ENCODE measurements at places on chromosomes 5 and 9.

GRCh38 chr5:115494570-115495289, 49.8 kb downstream of the FEM1C start:
- no peak for DNase-seq

- DNase-seq = peak; percentile 65
Observed at GRCh38 chr5:79851391-79851863, 139.6 kb downstream of the MTX3 start.

DNA sequence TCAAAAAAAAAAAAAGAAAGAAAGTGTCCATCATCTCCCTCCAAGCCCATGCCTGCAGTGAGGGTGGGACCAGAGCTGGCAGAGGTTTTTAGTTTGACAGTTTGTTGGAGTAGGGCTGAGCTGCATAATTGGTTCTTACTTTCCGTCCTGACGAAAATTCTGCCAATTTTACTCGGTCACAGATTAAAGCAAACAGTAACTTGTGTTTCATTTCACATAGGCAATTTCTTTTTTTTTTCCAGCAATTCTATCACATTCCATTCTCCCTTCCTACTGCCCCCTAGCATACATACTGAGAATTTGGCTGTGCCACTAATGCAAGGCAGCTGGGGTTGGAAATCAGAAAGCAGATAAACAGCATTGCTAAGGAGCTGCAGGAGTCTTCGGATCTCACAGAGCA, 132.4 kb downstream of the FRMD3 start:
- DNase-seq = no peak

DNA sequence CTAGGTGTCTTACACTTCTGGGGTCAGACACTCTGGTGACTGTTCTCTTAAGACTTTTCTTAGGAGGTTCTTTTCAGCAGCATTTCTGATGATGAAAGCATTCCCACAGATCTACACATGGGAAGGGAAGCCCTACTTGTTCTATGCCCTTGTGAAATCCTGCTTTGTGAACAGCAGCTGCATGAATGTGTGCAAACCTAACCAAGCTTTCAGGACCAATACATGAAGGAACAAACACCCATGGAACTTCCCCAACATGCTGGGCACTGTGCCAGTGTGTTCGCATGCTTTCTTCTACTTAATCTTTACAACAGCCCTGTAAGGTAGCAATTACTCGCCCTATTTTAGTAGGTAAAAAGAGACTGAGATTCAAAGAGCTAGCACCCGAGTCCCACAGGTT, 439.9 kb upstream of the KLF4 start:
- no peak for DNase-seq

- DNase-seq = no peak
Observed at GRCh38 chr5:138697720-138698360, 55.4 kb upstream of the CTNNA1 start.

GRCh38 chr5:66795682-66796081, 199.5 kb downstream of the MAST4 start:
- no peak for DNase-seq

DNA sequence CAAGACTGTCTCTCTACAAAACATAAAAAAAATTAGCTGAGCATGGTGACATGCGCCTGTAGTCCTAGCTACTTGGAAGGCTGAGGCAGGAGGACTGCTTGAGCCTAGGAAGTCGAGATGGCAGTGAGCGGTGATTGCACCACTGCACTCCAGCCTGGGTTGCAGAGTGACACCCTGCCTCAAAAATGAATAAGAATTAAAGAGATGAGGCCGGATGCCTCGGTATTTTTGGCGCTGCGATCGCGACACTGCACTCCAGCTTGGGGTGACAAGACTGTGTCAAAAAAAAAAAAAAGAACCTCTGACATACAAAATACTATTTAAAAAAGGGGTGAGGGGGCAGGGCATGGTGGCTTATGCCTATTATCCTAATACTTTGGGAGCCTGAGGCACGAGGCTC, 7.3 kb downstream of the GPBP1 start:
- no peak for DNase-seq

DNA sequence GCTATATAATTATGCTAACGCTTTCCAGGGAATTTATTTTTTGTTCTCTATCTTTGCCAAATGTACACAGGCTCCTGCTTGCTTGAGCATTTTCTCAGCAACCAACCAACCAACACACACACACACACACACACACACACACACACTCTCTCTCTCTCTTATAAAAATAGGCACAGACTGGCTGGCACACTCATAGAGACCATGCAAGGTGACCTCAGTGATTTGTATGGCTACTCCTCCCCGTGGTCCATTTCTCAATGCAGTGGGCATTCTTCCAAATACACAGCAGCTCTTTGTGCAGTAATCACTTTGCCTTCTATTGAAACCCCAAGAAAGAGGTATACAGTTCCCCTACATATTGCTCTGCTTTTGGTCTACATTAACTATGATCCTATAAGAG, 416.0 kb downstream of the MAN2A1 start:
- DNase-seq = peak; percentile 30

GRCh38 chr9:85115473-85115872, 445.9 kb downstream of the NTRK2 start:
- DNase-seq = no peak

GRCh38 chr5:61280761-61281427, 51.2 kb upstream of the ZSWIM6 start:
- no peak for DNase-seq

- DNase-seq = no peak
Observed at GRCh38 chr5:173642191-173642816, 25.9 kb upstream of the BOD1 start.

DNA sequence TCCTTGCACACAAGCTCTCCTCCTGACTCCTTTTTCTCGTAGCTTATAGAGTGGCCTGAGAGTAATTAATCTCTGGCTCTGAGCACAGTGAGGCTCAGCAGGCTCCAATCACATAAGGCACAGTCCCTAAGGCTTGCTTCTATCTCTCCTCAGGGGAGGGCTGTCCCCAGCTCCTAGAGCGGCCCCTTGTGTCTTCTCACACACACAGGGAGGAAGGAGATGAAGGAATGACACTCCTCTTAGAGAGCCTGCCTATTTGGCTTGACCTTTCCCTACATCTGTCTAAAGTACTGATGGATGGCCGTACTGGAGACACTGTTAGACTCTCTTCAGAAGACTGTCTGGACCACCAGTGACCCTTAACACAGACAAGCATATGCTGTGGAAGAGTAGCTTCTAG, 12.9 kb downstream of the TAS2R1 start:
- no peak for DNase-seq

DNA sequence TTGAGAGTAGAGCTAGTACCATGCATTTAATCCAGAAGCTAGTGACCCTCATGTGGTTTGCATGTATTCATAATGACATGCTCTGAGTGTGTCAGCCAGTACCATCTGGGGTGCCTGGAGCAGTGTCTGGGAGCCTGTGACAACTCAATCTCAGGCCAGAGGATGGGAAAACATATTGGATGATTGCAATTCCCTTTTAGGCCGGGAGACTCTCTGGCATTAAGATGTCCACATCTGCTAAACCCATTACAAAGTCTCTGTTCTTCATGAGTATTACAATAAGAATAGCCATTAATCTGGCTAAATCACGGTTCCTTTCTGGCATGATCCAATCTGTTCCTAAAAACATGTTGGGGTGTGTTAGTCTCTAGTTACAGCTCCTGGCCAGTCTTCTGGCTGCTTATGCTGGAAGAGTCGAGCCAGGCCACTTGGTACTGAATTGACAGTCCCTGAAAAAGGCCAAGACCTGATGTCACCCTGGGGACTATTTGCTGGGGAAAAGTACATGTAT, 475.7 kb downstream of the ENC1 start:
- DNase-seq = peak; percentile 71

DNA sequence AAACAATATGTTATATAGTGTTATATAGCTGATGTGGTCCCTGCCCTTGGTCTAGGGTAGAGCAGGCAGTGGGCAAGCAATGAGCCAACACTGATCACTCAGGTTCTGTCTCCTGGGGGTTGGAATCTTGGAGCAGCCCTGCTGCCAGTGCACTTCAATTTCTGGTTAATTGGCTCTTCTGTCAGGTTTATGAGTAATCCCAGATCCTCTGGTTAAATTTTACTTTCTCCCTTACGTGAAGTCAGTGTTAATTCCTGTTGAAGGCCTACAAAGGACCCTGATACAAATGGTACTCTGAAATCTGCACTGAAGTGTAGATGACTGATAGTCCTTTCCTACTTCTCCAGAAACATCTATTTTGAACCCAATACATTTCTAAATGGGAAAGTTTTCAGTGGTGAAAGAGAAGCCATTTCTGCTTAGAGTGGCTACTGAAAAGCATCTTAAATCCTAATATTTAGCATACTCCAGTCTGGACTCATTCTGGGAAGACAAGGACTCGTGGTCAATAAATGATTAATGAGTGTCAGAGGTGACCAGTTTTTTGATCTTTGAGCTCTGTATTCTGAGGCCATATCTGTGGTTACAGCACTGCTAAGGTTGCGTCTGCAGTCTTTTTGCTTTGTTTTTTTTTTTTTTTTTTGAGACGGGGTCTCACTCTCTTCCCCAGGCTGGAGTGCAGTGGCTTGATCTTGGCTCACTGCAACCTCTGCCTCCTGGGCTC, 442.4 kb downstream of the KIF4B start:
- DNase-seq = no peak

DNA sequence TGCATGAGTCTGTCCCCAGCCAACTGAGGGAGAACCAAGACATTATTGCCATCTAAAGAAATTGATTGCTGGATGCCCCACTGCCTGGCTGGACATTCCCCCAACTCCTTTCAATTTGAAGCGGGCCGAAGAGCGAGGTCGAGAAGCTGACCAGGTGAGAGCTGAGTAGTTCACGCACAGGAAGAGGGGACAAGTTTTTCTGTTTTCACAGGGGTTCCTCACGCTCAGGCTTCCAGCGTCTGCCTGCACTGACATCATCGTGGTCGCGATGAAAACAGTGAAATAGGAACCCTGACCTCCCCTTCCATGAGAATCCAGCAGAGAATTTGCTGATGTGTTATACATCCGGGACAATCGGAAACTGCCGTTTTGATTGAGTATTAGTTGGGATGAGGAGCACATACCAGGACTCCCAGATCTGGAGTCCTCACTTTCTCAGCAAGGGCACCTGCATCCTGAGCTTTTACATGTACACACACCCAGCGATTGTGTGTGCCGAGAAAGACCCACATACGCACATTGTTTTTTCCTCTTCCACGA, 3.1 kb upstream of the DMRT3 start:
- no peak for DNase-seq

Data from left hindlimb (tissue), 1 donor.